ENCODE measurements at places on chromosomes 5 and 9.

DNA sequence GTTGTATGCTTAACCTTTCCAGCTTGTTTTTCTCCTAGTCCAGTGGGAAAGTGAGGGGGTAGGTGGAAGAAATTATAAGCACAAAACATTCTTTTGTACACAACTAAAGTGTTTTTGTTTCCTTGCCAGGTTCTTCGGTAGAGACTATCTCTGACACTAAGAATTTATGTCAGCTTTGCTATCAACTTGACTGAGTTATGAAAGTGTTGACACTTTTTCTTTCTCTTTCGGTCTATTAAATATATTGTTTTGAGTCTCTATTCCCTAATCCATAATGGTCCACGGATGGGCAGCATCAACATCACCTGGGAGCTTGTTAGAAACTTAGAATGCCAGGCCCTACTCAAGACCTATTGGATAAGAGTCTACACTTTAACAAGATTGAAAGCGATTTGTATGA, 195.0 kb upstream of the ATP10B start:
- H3K27ac ChIP-seq: no peak overlapping the region
- no peak for DNase-seq
- no peaks in the 10 kb centered on the region for H3K36me3 ChIP-seq
- no peak overlapping the region for H3K4me3 ChIP-seq
- H3K27me3 ChIP-seq: no peaks in the 10 kb centered on the region
- H3K4me1 ChIP-seq: no peaks in the 10 kb centered on the region

GRCh38 chr9:114507726-114508125, 2.5 kb upstream of the WHRN start:
- H3K27me3 ChIP-seq: peaks cover 64% of the 10 kb centered on the region
- H3K27ac ChIP-seq: no peak overlapping the region
- peaks cover 7% of the 10 kb centered on the region for H3K4me1 ChIP-seq
- no peaks in the 10 kb centered on the region for H3K36me3 ChIP-seq

- H3K36me3 ChIP-seq: no peaks in the 10 kb centered on the region
- H3K4me1 ChIP-seq: peaks cover 4% of the 10 kb centered on the region
- H3K27ac ChIP-seq: no peak overlapping the region
Measured at GRCh38 chr5:586751-587285, 25.3 kb upstream of the CEP72 start.

GRCh38 chr9:120688758-120689157, 25.5 kb downstream of the MEGF9 start:
- DNase-seq: no peak
- H3K27ac ChIP-seq: no peak overlapping the region
- H3K4me3 ChIP-seq: no peak overlapping the region
- H3K36me3 ChIP-seq: peaks cover 9% of the 10 kb centered on the region

DNA sequence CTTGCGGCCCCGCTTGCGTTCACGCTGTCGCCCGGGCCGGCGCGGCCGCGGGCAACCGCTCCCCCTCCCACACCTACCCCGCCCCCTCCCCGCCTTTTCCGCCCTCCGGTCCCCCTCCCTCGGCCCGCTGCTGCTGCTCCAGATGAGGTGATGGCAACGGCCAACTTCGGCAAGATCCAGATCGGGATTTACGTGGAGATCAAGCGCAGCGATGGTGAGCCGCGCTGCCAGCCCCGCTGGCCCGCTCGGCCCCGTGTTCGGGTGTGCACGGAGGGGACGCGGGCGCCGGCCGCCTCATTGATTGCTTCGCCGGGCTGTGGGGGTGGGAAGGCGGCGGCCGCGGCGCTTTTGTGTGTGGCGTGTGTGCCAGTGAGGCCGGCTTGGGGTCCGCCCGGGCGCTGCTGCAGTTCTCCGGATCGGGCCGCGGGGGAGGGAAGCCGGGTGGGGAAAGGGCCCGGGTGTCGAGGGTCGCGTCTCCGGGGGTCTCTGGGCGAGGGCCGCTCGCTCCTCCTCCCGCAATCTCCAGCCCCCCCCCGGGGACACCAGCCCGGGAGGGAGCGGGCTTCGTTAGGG, 403 bp downstream of the KIF2A start:
- no peaks in the 10 kb centered on the region for H3K27me3 ChIP-seq
- DNase-seq: no peak
- peaks cover 35% of the 10 kb centered on the region for H3K36me3 ChIP-seq
- H3K4me1 ChIP-seq: peaks cover 45% of the 10 kb centered on the region
- H3K27ac ChIP-seq: peak overlapping the region; percentile 93
- H3K4me3 ChIP-seq: peak overlapping the region; percentile 95

DNA sequence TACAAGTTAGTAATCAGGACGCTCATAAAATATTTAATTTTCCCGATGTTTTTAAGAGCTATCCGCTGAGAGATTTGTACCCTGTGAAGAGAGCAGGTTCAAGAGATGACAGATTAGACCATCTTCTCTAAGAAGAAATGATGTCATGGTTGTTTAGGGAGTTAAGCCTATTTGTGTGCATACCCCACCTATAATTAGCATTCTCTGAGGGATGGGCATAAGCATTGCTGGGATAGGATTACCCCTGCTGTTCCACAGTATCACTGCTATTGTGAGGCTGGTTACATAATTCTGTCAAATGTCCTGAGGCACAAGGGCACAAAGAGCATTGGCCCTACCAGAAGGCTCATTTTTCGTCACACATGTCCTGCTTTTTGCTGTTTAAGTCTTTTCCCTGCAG, 687.0 kb downstream of the CETN3 start:
- H3K4me3 ChIP-seq: no peak overlapping the region
- no peaks in the 10 kb centered on the region for H3K27me3 ChIP-seq
- H3K27ac ChIP-seq: no peak overlapping the region
- no peaks in the 10 kb centered on the region for H3K4me1 ChIP-seq
- no peak for DNase-seq
- H3K36me3 ChIP-seq: no peaks in the 10 kb centered on the region

- H3K36me3 ChIP-seq: no peaks in the 10 kb centered on the region
- peaks cover 12% of the 10 kb centered on the region for H3K27me3 ChIP-seq
- H3K4me3 ChIP-seq: no peak overlapping the region
- no peaks in the 10 kb centered on the region for H3K4me1 ChIP-seq
- no peak overlapping the region for H3K27ac ChIP-seq
Measured at GRCh38 chr5:110932755-110933488, 138.6 kb upstream of the TSLP start.

DNA sequence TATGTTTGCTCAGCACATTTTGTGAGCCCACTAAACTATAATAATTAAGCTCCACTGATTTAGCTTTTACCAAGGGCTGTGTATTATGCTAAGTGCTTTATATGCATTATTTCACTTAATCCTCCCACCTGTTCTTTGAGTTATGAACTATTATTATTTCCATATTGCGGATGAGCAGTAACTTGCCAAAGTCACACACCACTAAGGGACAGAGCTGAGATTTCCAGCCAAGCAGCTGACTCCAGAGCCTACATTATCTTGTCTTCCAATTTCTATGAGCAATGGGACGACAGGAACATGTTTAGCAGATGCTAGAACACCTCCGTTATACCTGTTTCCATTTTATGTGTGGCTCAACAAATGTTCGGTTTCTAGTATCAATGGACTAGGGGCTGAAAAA, 237.5 kb upstream of the PANK3 start:
- H3K4me1 ChIP-seq: no peaks in the 10 kb centered on the region
- no peak for DNase-seq
- H3K36me3 ChIP-seq: no peaks in the 10 kb centered on the region
- H3K4me3 ChIP-seq: no peak overlapping the region
- H3K27me3 ChIP-seq: peaks cover 15% of the 10 kb centered on the region

DNA sequence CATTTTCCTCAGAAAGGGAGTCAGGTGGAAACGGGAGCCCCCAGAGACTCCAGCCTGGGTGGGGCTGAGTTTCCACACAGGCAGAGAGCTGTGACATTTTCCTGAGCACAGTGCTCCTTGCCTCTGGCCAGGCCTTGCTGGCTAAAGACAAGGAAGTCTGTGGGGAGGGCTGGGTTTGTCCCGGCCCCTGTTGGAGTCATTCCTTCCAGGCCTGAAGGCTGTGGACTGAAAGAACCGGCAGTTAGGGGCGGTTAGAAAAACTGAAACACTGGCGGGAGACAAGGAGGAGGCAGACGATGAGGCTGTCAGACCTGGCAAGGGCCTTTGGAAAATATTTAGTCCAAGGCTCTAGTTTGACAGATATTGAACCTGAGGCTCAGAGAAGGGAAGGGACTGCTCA, 29.9 kb downstream of the COL15A1 start:
- H3K36me3 ChIP-seq: no peaks in the 10 kb centered on the region
- no peak overlapping the region for H3K27ac ChIP-seq
- DNase-seq: no peak
- H3K4me3 ChIP-seq: no peak overlapping the region
- peaks cover 8% of the 10 kb centered on the region for H3K4me1 ChIP-seq
- H3K27me3 ChIP-seq: peaks cover 16% of the 10 kb centered on the region

- DNase-seq: no peak
- no peak overlapping the region for H3K4me3 ChIP-seq
- no peaks in the 10 kb centered on the region for H3K4me1 ChIP-seq
- H3K27ac ChIP-seq: no peak overlapping the region
- H3K27me3 ChIP-seq: no peaks in the 10 kb centered on the region
Measured at GRCh38 chr9:108553111-108553635, 302.6 kb downstream of the ACTL7B start.

GRCh38 chr9:76987594-76988200, 31.8 kb upstream of the FOXB2 start:
- H3K4me1 ChIP-seq: no peaks in the 10 kb centered on the region
- H3K4me3 ChIP-seq: no peak overlapping the region
- no peak for DNase-seq

- H3K4me1 ChIP-seq: no peaks in the 10 kb centered on the region
- H3K27ac ChIP-seq: no peak overlapping the region
- H3K27me3 ChIP-seq: peaks cover 2% of the 10 kb centered on the region
- no peaks in the 10 kb centered on the region for H3K36me3 ChIP-seq
- no peak overlapping the region for H3K4me3 ChIP-seq
Measured at GRCh38 chr9:134955801-134956200, 38.1 kb upstream of the FCN1 start.

DNA sequence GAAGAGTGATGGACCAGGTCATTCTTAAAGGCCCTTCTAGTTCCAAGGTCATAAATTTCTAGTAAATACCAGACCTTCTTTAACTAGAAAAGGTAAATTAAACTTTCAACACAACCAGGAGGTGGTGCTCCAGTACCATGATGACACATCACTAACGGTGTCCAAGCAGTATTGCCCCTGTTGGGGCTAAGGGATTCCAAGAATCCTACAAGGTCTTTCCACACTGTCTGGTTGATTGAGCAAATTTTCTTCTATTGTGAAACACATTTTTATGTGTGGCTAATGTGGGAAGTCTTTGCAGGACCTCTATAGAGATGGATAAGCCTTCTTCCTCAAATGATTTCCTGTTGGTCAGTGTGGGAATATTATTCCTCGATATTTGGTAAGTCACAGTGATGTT, 459.6 kb upstream of the PAPPA start:
- DNase-seq: no peak
- no peak overlapping the region for H3K4me3 ChIP-seq
- H3K27me3 ChIP-seq: no peaks in the 10 kb centered on the region
- no peaks in the 10 kb centered on the region for H3K4me1 ChIP-seq
- no peak overlapping the region for H3K27ac ChIP-seq

DNA sequence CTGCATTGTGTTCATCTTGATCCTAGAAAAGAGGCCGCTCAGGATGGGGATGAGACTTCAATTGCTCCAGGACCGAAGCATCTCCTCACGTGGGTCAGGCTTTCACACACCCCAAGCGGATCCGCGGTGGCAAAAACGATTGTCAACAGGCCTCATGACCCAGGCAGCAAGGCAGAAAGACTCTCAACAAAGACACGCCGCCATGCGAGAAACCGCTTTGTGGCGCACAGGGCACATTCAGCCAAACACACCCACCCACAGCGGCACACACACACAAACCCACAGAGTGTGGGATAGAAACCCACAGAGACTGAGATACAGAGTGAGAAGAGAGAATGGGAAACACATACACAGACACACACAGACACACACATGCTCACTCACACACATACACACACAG, 483.4 kb downstream of the SPATA31A7 start:
- H3K27me3 ChIP-seq: no peaks in the 10 kb centered on the region
- H3K36me3 ChIP-seq: no peaks in the 10 kb centered on the region
- H3K27ac ChIP-seq: no peak overlapping the region
- DNase-seq: no peak
- no peak overlapping the region for H3K4me3 ChIP-seq

DNA sequence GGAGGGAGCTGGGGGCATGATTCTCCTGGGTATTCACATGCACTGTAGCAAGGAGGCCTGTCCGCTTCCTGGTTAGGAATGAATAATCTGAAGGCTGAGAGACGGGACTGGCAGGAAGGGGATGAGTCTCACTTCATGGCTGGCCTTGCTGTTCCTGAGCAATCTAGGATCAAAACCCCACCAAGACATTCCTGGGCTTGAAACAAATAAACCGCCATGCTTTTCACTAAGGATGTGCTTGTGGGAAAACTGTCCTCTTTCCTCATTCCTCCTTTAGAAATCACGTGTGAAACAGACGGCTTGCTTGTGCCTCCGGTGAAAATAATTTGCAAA, 132.8 kb downstream of the MACROH2A1 start:
- no peak for DNase-seq
- no peak overlapping the region for H3K27ac ChIP-seq
- no peak overlapping the region for H3K4me3 ChIP-seq
- H3K4me1 ChIP-seq: no peaks in the 10 kb centered on the region
- peaks cover 31% of the 10 kb centered on the region for H3K27me3 ChIP-seq
- no peaks in the 10 kb centered on the region for H3K36me3 ChIP-seq

DNA sequence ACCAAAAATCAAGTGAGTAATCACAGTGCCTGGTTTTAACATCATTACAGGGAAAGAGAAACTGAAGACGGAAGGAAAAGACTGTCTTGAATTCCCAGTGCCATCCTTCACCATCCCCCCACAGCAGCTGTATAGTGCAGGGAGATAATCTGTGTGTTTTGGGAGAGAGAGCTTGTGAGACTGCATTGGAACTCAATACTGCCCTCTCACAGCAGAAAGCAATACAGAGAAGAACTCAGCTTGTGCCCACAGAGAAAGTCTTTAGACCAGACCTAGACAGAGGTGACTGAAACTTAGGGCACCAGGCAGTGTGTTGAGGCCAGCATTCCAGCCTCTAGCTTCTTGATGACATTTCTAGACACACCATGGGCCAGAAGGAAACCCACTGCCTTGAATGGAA, 754.7 kb upstream of the CDH6 start:
- no peak overlapping the region for H3K4me3 ChIP-seq
- no peak for DNase-seq
- no peaks in the 10 kb centered on the region for H3K4me1 ChIP-seq

DNA sequence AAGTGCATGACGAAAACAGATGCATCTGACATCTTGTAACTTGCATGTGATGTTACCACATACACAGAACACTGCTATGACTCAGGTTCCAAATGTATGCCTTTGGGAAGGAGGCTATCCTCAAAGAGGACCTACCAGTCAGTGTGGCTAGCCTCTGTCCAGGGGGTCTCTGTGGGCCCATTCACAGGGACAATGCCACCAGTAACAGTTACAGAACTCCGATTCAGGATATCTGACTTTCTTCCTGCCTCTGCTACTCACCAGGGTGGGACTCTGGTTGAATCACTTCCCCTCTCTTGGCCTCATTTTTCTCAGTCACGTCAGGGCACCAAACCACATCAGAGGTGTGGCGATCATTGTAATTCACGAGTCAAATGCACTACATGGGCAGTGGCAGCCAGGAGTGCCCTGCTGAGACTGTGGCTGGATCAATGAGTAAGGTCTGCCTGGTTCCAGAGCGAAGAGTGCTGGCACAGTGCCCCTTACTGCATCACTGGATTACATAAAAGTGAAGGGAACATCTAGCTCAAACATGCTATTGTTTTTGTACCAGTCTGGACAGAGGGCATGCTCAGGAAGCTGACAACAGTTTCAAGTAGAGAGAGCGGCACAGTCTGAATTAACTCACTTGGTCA, 13.2 kb downstream of the ATOX1 start:
- H3K4me1 ChIP-seq: peaks cover 29% of the 10 kb centered on the region
- DNase-seq: no peak
- H3K27ac ChIP-seq: peak overlapping the region; percentile 84
- H3K36me3 ChIP-seq: peaks cover 16% of the 10 kb centered on the region
- H3K4me3 ChIP-seq: peak overlapping the region; percentile 26
- H3K27me3 ChIP-seq: no peaks in the 10 kb centered on the region
